ENCODE measurements at places on chromosomes 13 and 19.

- DNase-seq = no peak
Observed at GRCh38 chr13:20873348-20873747, 29.2 kb downstream of the XPO4 start.

DNA sequence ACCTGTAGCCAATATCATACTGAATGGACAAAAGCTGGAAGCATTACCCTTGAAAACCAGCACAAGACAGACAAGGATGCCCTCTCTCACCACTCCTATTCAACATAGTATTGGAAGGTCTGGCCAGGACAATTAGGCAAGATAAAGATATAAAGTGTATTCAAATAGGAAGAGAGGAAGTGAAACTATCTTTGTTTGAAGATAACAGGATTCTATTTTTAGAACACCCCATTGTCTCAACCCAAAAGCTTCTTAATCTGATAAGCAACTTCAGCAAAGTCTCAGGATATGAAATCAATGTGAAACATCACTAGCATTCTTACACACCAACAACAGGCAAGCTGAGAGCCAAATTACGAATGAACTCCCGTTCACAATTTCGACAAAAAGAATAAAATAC, 17.8 kb upstream of the CCNA1 start:
- peak; percentile 14 for DNase-seq

DNA sequence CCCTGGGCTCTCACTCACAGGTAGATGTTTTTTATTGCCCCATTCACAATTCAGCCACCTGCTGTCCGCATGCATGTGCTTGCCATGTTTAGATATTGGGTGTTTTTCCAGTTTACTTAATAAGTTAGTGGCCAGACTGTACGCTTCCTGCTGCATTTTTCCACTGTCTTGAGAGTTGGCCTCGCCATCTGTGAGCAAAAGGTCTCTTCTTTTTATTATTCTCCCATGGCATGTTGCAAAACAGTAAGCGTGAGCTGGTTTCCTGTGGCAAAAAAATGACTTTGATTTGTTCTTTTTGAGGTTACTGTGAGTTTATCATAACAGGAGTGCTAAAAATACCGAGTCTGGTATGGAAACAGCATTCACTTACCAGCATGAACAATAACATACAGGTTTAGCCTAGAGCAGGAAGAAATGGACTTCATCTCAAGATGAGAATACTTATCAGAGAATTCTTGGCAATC, 46.0 kb downstream of the SAE1 start:
- DNase-seq = peak; percentile 74

DNA sequence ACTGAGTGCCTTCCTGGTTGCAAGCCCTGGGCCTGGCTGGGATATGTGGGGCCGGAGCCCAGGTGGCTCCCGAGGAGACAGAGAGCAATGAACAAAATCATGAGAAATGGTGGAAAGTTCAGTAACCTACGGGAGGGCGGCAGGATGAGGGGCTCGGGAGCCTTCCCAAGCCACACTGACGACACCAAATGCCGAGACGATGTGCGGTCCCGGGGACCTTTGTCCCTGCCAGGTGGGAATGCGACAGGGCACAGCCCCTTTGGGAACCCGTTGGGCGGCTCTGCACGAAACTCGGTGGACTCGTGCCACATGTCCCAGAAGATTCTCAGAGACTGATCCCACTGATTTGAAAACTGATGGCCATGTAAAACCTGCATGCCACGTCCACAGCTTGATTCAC, 11.7 kb upstream of the ZNF14 start:
- DNase-seq = no peak

GRCh38 chr19:18541992-18542940, 1.1 kb downstream of the FKBP8 start:
- no peak for DNase-seq

- no peak for DNase-seq
Observed at GRCh38 chr13:39602277-39602613, 748 bp downstream of the LHFPL6 start.

DNA sequence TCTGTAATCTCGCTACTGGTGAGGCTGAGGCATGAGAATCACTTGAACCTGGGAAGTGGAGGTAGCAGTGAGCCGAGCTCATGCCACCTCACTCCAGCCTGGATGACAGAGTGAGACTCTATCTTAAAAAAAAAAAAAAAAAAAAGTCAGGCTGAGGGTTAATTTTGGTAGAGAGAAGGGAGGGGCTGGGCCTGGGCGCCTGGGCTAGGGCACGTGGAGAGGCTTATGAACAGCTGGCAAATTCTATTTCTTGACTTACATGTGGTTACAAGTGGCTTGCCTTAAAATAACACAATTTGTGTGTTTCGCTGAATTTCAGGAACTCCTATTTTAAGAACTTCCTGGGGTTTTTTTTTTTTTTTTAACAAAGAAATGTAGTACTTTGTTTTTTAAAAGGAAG, 47.6 kb upstream of the MAP3K10 start:
- DNase-seq = peak; percentile 57

- DNase-seq = no peak
Observed at GRCh38 chr13:42654722-42655121, 80.8 kb downstream of the TNFSF11 start.

DNA sequence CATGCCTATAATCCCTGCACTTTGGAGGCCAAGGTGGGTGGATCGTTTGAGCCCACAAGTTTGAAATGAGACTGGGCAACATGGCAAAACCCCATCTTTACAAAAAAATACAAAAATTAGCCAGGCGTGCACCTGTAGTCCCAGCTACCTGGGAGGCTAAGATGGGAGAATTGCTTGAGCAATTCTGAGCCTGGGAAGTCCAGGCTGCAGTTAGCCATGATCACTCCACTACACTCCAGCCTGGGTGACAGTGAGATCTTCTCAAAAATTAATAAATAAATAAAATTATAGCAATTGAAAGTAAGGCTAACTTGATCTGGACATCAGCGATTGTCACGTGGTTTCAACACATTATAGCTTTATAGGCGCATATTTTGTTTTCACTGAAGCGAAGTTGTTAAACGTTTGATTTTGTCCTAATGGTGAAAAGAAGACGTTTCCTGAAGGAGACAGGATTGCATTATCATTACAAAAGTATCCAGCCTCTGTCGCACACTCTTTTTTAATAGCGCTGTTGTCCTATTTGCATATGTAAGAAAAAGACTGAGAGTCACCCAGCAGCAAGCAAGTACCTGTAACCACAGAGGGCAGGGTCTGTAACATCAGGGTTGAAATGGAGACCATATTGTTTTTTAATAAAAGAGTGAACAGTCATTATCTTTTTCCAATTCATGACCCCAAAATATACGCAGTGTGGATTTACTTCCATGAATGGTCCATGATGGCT, 335.7 kb downstream of the DCT start:
- no peak for DNase-seq

DNA sequence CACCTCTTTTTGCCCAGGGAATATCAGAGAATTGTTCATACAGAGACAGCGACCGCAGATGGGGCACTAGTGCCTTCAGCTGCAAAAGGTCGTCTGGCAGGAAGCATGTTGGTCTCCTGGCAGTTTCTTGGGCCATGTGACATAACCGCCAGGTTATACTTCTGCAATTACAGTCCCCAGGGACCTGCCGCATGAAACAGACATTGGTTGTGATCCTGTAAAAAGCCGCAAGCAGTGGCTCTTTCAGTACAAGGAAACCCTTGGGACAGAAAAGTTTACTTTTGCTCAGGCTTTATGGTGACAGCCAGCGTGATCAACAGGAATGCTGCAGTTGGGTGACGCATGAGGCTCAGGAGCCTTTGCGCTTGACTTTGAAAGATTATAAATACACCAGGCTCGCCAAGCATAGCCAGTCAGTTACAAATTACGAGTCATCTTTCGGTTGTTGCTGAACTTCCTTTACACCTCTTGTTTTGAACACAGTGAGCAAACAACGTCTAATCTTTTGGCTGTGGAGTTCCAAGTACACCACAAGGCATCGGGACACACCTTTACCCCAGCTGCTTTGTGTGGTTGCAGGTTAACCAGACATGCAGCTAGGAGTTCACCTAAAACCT, 50.5 kb upstream of the UBE2L5 start:
- peak; percentile 89 for DNase-seq

DNA sequence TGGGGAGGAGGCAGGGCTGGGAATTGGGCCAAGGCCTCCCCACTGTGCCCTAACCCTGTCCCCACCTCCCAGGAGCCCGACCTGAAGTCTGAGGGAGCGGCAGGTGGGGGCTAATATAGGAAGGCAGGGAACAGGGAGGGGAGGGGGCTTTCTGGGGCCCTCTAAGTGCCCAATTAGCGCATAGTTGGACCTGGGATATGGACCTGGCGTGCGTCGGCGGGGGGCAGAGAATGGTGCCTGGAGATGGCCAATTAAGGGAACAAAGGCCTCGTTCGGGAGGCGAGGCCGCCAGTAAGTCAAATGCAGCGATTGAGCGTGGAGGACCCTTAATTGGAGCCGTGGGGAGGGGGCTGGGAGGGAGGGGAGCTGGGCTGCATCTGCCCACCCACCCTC, at the start of gene C19orf85:
Gene C19orf85 (minus strand): TSS at position 90 of the 393 bp plus-strand sequence. CDS start 197 bp downstream, outside the sequence.
- no peak for DNase-seq

- DNase-seq = no peak
Observed at GRCh38 chr13:27257233-27257568, 5.8 kb downstream of the RPL21 start.

GRCh38 chr19:8257052-8257443, 47.9 kb downstream of the CERS4 start:
- DNase-seq = no peak

GRCh38 chr13:78339927-78340326, 263.4 kb downstream of the POU4F1 start:
- DNase-seq = no peak

Data from activated CD4-positive, alpha-beta T cell treated with anti-CD3 and anti-CD28 coated beads, Interleukin-2, amount 50 U/mL, for 16 hours (primary cell).